ENCODE measurements at places on chromosomes 3 and 15. TPM values are rescaled to one million over a fixed set of nuclear protein-coding genes. Genes with fewer than 3 reads are reported as not detected.

DNA sequence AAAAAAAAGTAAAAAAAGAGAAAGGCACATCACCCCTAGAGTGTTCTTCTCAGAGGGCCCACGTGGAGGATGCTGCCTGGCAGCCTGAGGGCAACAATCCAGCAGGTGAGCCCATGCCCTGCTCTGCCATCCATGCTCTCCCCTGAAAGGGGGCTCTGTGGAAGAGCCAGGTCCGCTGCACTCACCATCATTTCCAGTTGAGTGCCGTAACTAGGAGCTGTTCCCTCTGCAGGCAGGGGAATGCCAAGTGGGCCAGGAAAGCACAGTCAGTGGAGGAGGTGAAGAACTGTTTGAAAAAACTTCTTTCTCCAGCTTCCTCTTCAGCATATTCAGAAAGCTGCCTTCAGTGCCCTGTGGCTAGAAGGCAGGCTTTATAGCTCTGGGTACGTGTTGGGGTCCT lies 84.1 kb downstream of the ABHD5 start:
- DNase-seq, result no peak

The ITGA11 gene
- 0.60 TPM for total RNA-seq

DNA sequence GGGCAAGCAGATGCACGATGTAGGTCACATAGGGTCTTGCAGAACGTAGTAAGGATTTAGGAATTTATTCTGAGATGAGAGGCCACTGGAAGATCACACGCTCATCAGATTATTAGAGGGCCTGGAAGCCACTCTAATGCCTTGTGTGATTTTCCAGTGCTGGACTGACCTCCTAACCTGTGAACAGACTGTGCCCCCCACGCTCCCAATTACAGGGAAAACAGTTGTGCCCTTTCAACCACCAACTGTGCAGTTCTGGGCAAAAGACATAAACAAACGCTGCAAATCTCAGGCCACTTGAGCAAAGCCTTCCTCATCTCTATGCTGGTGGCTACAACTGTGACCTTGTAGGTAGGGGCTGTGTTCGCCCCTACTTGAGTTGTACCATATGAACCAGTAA lies 48.2 kb upstream of the BOC start:
- no peak for DNase-seq

DNA sequence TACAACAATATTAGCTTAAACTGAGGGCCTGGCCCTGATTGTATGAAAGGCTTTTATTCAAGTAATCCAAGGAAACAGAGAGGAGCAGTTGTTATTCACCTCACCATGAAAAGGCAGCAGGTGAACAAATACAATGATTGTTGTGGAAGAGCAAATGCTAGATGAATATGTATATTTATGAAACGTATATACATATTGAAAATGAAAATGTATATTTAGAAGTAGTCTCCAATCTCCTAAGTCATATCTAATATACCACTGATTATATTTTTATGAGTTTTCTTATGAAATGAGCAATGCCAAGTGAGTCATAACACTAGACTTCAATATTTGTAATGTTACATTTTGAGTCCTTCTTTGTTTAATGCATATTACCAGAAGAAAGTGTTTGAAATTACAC lies 116.2 kb upstream of the KCNMB2 start:
- DNase-seq, result no peak

- DNase-seq, result no peak
Observed at GRCh38 chr15:67311731-67312130, 57.1 kb downstream of the IQCH start.

DNA sequence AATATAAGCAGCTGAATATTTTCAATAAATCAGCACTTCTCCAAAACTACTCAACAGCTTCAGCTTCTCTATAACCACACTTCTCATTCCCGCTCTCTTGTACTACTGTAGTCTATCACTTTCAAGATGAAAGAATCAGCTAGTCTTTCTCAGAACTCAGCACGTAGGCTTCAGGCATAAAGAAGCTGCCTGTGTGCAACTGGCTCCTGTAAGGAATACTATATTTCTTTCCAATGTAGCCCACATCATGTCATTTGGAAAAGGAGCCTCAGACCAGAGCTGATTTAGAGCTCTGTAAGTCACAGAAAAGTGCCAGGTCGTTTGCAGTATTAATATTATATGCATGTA lies 62.3 kb downstream of the FMN1 start:
- DNase-seq, result no peak

GRCh38 chr3:135740211-135740610 lies 225.3 kb upstream of the PPP2R3A start:
- DNase-seq, result no peak

DNA sequence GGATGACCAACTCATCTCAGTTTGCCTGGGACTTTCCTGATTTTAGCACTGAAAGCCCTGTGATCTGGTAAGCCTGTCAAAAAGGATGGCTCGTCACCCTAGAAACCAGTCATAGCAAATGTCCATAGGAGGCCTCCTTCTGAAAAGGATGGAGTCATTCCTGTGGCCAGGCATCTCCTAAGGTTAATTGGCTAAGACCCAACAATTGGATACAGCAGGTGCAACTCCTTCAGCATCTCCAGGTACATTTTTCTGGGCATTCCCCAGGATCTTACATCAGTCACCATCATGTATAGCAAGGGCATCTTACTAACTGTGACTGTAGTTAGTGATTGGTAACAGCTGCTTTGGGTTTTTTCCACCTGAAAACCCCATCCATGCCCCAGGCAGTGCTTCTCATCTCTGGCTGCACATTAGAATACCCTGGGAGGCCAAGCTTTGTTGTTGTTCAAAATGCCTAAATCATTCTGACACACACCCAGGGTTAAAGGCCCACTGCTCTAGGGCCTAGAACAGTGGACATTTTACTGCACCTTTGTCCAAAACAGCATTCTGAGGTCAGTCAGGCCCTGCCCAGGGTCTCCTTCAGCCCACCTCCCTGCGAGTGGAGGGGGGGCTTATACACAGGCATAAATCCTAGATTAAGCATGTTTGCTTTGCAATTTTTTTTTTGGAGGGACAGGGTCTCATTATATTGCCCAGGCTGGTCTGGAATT lies 28.3 kb upstream of the GALNT15 start:
- DNase-seq, result no peak
